ENCODE measurements at places on chromosomes 1 and 21.
A peak's percentile ranks its signal among the peaks of the same experiment; 100 is the strongest.

- no peak for DNase-seq
Measured at GRCh38 chr1:32971576-32971975, 7.0 kb upstream of the RNF19B start.

- DNase-seq = no peak
Measured at GRCh38 chr1:89760496-89760895, 60.3 kb upstream of the LRRC8D start.

DNA sequence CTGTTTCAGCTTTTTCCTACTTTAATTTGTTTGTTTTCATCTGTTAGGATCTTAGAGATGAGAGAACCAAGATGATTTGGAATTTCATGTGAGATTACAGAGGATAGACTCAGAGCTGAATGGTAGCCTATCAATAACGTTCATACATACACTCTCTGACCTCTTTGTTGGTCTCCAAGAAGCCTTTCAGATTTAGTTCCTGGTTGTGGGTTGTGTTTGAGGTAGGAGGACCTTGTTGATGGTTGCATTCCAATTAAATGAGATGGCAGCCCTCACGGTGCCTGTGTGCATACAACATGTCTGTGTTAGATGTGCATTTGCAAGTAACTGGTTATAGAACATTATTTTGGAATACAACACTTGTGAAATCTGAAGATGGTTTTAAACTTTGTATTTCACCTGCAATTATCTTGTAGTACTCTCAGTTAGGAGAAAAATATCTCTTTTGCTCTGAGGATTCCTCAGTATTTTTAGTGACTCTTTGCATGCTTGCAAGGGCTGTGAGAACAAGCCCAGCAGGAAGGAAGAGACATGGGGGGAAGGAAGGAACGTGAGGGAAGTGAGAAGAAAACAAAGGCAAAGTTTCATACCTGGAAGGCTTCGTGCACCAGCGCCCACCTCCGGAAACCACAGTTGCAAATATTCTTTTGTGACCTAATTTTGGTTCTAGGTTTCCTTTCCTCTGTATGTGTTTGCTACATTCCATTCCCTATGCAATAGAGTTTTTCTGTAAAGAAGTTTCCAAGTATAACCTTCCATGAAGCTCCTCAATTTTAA, 291.8 kb downstream of the DISC1 start:
- peak; percentile 11 for DNase-seq

DNA sequence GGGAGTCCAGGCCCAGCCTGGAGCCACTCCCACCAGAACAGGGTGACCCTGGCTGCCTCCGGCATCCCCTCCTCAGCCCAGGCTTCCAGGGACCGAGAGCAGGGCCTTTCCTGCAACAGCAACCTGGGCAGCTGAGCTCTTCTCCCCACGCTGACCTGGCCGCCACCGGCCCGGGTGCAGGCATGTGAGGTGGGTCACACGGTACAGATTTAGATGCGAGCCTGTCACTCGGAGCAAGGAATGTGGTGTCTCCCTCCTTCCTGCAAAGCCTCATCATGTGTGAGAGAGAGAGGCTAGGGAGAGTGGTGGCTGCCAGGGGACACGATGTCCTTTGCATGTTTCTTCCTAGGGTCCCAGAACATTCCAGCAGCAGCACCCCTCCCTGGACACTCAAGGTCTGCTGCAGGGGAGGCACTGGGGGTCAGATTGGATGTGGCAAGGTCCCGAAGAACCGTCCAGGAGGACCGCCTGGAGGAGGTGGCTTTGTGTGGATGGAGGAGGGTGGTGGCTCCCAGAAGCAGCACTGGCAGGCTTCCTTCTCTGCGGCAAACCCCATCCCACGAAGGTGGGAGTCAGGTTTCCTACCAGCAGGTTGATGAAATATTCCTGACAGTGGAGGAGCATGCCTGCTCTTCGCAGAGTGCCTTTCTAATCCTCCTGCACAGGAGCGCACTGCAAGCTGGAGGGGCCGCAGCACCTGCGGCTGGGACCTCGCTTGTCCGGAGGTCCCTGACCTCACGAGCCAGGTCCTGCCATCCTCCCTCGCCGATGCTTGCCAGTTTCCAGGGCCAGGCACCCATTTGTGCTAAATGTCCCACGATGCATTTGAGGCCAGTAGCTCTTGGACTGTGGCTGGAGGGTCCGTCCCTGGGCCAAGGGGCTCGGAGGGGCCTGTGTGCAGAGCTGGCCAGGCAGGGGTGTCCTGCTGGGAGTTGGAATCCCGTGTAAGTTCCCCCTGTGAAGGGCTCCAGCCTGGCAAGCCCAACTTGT, 68.4 kb downstream of the PRDM16 start:
- DNase-seq = no peak

- no peak for DNase-seq
Measured at GRCh38 chr1:93237021-93237420, 56.5 kb downstream of the CCDC18 start.

DNA sequence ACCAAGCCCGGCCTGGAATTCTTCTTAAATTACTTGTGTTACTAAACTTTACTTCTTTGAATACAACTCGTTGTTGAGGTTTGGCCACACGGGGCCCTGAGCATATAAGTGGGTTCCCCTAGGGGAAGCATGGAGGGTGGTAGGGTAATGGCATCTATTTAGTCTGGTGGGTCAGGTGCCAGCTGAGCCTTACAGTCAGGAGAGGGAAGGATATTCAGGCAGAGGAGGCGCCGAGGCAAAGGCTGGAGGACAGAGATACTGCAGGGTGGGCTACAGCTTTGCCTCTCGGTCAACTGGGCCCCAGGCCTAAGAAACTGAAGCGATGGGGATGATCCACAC, 424 bp upstream of the NECAP2 start:
- DNase-seq = no peak

DNA sequence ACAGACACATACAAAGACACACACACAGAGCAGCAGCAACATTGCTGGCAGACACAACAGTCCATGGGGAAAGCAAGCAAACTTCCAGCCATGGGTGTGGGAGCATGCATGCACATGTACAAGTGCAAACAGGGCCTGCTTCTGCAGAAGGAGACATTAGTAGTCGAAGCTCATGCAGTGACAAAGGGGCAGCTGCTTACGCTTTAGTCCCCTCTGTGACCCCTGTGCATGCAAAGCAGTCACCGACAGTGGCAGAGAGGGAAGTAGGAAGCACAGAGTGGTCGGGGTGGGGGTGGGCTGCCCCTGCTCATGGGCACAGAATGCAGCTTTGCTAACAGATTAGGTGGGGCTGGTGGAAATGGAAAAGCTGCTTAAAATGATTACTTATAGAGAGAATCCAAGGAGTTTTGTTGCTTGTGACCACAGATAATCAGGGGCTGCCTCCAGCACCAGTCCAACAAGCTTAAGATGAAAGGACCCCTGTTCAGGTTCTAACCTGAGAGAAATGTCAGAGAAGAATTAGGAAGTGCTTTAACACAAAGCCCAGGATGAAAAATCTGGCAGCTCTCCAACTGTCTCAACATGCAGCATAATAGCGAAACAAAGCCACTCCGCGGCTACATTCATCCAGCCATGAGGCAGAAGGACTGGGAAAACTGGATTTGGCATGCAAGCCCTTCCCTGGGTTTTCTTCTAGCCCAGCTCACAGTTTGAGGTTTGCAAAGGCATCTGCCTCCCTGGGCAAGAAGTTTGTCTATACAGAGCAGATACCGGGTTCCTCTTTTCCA, 378.9 kb downstream of the KCNH1 start:
- DNase-seq = no peak

- no peak for DNase-seq
Measured at GRCh38 chr1:208122612-208123358, 121.4 kb downstream of the PLXNA2 start.

- DNase-seq = peak; percentile 57
Measured at GRCh38 chr1:112954945-112955772, 837 bp downstream of the SLC16A1 start.

GRCh38 chr1:110786802-110787327, 86.1 kb upstream of the CD53 start:
- DNase-seq = no peak

DNA sequence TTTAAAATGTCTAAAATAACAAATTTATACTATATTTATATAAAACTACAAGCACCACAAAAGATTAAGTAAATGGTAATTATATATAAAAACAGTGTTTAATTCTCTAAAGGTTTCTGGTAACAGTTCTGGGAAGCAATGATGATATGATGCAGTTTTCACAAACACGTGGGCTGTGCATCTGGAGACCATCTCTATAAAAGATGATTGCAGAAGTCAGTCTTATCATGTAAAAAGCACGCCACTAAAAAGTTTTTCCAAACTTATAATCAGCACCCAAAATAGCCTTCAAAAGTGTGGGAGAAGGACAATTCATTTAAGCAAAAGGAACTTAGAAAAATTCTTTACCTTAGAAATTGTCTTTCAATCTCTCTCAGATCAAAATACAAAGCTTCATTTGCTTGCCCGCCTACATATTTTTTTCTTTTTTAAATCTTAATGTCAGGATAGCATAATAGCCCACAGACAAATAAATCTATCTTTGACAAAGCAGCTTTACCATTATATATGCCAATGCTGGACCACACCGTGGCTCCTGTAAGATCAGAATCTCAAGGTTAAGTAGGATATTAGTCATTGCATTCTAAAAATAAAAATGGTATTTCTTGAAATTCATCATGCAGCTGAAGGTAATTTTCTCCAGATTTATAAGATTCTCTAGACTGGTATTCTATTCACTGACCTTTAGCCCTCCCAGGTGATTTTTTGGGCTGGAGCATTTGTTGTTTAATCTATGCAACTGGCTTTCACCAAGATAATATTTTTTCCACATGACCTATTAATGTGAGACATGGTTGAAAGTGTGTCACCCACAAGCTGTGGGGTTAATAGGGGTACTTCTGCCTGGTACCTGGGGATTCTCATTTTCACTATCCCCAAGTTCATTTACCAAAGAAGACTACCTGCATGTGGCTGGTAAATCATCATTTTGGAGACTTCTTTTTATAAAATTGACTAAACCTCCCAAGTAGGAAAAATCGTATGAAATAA, 189.6 kb upstream of the ST6GALNAC5 start:
- no peak for DNase-seq
